CD4-positive, alpha-beta T cell treated with Interleukin-4 for 4 hours (primary cell): ENCODE measurements at places on chromosomes 1 and 21.

DNA sequence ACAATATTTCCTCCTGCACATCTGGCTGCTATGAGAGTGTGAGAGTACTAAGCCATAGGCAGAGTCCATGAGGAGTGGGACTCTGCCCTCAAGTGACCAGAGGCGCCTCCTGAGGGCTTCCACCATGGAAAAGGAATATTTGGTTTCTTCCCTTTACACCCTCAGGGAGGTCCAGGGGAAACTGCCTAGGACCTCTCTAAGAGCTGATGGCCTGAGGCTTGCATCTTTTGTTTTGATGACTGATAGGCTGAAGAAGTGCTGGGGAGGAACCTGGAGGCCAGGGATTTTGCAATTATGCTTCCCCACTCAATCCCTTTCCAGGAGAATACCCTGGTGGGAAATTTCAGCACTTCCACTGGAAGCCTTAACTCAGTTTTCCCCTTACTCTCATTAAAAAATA is 111.0 kb downstream of the PBX1 start:
- no peak for DNase-seq

DNA sequence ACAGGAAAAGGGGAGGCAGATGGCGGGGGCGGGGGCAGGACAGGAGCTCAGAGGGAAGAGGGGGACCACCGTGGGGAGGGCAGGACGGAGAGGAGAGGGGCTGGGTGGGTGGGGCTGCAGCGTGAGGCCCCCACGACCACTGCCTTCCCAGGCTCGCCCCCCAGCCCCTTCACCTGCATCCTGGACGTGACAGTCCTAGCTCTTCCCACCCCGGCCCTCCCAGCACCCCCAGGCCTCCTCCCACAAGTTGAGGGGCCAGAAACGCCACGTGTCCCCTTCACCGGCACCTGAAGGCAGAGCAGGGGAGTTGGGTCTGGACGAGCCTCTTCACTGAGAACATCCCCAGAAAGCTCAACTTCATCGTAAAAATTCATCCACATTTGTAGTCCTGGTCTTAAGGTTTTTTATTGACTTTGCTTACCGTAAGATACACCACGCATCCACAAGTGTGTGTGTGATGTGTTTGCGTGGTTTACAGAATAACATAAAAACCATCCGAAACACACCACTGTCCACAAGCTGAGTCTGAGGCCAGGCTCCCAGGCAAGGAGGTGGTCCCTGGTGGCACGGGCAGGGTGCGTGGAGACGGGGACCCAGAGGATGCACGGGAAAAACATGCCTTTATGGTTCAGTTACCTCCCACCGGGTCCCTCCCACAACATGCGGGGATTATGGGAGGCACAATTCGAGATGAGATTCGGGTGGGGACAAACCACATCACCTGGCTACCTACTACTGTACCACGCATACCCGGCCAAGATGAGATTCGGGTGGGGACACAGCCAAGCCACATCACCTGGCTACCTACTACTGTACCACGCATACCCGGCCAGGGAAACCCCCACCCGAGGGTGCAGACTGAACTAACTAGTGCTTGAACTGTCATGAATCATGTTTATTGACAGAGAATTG is 13.9 kb upstream of the COL18A1 start:
- no peak for DNase-seq

DNA sequence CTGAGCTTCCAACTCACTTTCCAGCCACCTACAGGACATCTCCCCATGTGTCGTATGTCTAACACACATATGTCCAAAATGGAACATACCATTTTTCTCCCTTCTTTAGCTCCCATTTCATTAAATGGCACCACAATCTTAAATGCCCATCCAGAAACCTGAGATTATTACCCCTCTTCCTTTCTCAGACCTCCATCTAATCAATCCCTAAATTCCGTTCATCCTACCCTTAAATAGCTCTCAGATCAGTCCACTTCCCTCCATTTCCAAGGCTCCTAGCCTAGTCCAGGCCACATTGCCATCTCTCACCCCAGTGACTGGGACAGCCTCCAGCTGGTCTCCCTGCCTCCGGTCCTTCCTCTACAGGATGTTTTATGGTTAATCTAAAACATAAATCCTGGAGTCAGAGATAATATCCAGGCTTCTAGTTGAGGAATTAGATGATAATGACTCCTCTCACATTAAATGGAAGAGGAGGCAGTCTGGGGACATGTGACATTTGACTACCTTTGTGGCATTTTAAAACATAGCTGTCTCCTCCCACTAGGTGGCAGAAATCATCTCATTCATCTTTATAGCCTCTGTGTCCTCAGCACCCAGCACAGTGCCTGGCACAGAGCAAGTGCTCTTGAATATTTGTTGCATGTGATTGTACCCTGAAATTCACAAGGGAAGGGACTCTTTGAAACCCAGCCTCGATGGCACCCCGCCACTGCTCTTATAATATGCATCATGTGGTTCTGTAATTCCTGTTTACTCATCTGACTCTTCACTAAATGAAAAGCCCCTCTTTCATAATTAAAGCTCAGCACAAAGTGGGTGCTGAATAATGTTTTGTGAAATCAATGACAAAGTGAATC is 102.3 kb downstream of the TMEM53 start:
- DNase-seq, result peak; percentile 27

DNA sequence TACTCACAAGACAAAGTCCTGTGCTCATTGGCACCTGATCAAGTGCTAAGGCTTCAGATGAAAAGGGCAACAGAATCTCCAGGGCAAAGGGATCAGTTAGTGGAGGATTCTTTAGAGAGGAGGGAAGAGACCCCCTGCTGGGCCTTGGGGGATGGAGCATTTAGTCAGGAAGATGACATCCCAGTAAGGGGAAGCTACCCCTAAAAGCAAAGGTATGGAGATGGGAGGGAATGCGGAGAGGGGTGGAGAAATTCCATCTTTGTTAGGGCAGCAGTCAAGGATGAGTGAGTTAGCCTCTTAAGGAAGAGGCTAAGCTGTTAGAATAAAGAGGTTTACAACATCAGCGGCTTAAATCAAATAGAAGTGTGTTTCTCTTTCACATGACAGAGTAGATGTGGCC is 67.4 kb downstream of the ST6GALNAC3 start:
- DNase-seq, result no peak

DNA sequence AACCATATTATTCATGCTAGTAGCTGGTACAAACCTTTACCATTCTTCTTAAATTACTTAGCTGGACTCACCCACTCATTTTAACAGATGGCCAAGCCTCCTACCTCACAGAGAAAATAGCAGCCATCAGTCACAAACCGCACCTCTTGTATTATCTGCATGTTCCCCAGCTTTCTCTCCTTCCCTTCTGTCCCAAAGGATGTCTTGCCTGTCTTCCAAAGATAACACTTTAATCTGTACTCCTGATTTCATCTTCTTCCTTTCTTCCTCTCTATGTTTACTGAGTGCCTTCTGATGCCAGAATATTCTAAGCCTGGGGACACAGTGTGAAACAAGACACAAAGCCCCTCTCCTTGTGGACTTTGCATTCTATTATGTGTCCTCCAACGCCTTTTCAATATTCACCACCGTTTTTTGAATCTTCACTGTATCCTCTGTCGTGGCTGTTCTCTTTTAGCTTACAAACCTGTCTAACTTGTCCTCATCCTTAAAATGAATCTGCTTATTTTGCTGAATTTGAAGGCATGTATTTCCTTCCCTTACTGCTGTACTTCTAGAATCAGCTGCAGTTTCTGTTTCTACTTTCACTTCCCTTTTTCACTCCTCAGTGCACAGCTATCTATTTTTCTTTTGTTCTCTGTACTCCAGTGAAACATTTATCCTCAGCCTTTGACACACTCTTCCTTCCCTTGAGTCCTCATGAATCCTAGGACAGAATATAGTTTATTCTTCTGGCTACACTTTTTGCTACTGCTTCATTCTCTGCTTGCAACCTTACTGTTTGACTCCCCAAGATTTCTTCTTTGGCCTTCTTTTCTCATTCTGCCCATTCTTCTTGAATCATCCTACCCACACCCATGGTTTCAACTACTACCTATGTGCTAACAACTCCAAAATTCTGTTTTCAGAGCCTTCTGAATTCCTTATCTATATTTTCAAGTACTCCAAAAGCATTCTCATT is 216.9 kb upstream of the SAMSN1 start:
- peak; percentile 17 for DNase-seq

GRCh38 chr1:225931270-225932136 is 7.5 kb upstream of the PYCR2 start:
- no peak for DNase-seq

DNA sequence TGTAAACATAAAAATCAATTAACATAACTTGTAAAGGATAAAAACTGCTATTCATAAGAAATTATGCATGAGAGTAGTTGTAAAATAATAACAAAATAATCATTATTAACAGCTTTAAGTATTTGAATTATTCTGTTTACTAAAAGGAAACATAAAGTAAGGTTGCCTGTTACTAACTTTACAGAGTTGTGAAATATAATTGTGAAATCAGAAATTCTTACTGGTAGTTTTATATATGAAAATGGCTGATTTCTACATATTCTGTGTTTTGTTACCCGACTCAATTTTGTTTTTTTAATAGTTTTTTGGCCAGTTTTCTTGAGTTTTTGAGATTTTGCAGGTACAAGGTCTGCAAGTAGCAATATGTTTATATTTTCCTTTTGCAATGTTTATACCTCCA is 27.8 kb downstream of the FNBP1L start:
- DNase-seq, result no peak

- DNase-seq, result no peak
Observed at GRCh38 chr1:44988531-44989156, 2.2 kb upstream of the EIF2B3 start.

DNA sequence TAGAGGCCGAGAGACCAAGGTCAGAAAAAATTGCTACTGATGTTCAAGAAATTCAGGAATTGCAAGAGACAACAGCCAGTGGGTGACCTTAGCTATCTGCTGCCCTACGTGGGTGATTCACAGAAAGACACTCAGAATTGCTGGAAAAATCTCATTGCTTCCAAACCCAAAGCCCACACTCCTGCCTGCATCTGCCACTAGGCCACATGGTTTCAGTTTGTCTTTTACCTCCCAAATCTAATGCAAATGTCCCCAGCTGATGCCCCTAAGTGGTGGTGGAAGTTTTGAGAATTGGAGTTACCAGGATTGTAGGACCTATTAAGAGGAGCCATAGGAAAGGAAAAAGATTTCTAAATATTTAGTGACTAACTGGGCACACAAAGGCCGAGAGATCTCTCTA is 341.5 kb upstream of the CHRM3 start:
- no peak for DNase-seq

GRCh38 chr1:24969596-24970398 is 39.7 kb upstream of the RUNX3 start:
- no peak for DNase-seq
